ENCODE measurements at places on chromosomes 7 and 10.

- DNase-seq, result peak; percentile 64
These were observed 1.6 kb downstream of the HOXA13 start for GRCh38 chr7:27198138-27198841.

GRCh38 chr10:43863859-43864591 is 215.3 kb upstream of the ZNF32 start:
- no peak for DNase-seq

DNA sequence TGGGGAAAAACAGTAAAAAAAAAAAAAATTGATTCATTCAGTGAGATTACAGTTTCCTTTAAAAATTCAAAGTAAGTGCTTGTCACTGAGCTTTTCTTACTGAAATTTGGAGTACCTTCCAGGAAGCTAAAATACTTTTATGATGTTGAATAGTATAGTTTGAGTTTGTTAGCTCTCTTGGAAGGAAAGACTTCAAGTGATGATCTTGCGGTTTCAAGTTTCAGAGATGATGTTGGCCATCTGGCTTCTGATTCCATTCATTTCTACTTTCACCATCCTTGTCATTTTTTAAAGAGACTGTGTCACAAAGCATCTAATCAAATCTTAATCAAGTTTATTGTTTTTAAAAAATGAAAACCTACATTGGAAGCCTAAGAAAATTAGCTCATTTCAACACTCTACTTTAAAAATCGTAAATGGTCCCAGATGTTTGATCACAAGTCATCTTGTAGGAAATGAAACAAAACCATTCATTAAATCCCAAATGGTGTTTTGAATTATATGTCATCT is 4.9 kb upstream of the HERPUD2 start:
- no peak for DNase-seq

DNA sequence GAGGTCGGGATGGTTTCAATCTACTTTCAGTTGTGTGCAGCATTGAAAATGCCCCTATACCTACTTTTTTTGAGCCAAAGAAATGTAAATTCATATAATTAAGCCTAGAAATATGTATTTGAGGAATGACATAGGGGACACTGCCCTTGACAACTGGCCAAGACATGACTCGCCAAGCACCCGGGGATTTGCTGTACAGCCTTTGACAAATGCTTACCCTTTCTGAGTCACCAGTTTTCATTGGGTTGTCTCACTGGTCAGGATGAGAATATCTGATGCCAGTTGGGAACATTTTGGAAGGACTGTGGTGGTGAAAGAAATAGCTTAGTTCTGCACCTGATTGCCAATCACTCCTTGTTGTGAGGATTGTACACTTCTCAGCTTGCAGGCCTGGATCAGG is 166.8 kb upstream of the HABP2 start:
- DNase-seq, result peak; percentile 39

- no peak for DNase-seq
These were observed 64.9 kb downstream of the CTTNBP2 start for GRCh38 chr7:117808341-117808757.

- no peak for DNase-seq
These were observed 16.7 kb upstream of the CLIP2 start for GRCh38 chr7:74272305-74273038.

DNA sequence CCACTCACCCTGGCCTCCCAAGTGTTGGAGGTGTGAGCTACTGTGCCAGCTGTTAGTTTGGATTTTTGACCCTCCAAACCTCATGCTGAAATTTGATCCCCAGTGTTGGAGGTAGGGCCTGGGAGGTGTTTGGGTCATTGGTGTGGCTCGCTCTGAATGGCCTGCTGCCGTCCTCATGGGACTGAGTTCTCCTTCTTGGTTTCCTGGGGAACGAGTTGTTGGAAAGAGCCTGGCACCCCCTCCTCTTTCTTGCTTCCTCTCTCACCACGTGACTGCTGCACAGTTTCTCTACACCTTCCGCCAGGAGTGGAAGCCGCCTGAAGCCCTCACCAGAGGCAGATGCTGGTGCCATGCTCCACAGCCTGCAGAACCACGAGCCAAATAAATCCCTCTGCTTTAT is 253.5 kb downstream of the PHTF2 start:
- DNase-seq, result no peak

DNA sequence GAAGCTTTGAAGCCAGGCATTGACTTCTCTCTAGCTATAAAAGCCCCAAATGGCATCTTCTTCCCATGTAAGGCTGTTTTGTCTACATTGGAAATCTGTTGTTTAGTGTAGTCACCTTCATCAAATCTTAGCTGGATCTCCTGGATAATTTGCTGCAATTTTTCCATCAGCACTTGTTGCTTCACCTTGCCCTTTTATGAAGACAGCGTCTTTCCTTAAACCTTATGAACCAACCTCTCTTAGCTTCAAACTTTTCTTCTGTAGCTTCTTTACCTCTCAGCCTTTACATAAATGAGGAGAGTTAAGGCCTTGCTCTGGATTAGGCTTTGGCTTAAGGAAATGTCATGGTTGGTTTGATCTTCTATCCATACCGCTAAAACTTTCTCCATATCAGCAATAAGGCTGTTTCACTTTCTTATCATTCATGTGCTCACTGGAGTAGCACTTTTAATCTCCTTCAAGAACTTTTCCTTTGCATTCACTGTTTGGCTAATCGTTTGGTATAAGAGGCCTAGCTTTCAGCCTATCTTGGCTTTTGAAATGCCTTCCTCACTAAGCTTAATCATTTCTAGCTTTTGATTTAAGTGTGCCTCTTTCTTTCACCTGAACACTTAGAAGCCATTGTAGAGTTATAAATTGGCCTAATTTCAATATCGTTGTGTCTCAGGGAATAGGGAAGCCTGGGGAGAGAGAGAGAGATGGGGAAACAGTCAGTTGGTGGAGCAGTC is 803.2 kb downstream of the LRMDA start:
- no peak for DNase-seq

DNA sequence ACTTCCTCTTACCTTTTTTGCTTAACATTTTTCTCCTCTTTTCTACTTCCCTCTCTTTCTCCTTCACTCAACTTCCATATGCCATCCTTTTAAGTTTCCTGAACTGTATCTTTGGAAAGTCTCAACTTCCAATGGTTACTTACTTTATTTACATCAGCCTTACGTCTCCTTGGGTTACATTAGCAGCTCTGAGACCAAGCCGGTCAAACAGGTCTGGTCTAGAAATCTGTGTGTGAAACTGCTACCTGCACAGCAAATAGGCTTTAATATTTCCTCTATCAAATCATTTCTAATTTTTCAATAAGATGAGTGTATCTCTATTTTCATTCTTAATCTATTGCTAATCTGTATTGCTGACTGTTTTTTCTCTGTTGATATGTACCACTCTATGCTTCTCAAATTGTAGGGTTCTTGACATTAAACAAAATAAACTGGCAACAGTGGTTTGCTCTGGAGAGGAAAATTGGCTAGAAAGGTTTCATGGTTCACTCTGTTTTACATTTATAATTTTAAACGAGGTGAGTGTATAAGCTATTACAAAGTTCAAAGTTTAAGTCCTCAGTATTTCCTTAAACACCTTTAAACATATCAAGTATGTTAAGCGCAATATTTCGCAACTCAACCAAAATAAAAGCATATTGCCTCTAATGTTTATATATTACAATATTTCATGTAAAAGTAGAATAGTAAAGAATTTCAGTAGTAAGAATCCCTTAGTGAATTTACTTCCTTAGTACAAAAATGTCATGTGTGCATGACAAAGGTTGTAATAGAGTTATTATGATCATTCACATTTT is 3.6 kb upstream of the SEMA3C start:
- peak; percentile 84 for DNase-seq

DNA sequence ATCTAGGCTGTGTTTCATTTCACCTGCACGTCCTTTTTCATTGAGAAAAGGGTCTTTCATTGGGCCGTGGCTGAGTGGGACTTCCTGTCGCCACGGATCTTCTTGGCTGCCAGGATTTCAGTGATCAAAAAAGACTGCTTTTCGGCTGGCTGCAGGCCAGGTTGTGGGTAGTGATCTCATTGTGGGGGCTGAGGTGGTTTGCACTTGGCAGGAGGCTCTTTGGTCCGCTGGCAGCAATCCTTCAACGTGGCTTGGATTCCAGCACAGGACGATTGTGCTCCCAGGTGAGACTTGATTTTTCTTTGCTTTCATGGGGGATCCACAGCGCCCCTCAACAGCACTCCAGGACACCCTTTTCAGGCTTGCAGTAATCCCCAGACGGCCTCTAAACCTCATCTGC is 29.0 kb upstream of the ZNF273 start:
- DNase-seq, result no peak

DNA sequence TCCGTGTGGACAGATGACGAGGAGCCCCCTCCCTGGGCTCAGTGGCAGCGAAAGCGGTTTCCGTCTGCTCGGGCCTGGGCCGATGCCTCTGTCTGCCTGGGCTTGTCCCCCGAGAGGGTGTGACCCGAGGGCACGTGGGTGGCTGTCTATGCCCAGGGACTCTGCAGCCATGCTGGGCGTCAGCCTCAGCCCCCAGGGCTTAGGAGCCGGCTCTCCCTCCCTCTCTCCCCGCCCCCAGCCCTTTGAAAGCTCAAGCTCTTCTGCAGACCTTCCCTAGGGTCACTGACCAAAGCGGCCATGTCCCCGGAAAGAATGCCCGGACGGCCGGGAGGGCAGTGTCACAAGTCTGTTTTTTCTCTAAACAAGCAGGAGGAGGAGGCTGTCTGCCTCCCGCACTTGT is 7.1 kb downstream of the MICALL2 start:
- no peak for DNase-seq

DNA sequence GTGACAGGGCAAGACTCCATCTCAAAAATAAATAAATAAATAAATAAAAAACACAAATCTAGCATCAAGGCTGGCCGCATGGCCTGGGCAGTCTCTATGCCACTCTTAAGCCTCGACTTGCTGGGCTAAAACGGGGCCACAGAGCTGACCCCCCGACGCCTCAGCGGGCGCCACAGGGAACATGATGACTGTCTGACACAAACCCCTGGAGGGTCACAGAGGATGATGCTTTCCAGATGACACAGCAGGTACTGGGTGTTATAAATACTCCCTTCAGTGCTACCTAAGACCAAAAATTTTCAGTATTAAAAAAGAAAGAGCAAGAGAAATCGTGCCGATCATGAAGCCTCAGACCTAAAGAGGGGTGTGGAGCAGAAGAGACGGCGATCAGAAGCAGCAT is 176.8 kb downstream of the MAD1L1 start:
- DNase-seq, result no peak

- DNase-seq, result no peak
These were observed 972.0 kb upstream of the CELF2 start for GRCh38 chr10:10045765-10046028.

DNA sequence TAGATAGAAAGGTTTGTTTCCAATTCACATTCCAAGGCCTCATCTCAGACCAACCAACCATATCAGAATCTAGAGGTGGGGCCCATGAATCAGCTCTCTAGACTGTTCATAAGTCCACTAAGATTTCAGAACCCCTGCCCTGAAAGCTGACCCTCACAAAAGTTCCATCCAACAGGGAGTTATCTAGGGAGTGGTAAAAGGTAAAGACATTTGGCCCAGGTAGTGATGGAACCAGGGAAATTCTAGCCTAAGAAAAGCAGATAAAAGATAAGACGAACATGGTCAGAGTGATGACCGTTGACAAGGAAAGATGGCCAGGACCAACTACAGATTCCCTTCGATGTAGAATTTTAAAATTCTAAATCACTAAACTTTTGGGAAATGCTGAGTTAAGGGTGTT is 198.0 kb upstream of the NEBL start:
- no peak for DNase-seq

- peak; percentile 100 for DNase-seq
These were observed at the start of the genes AP4M1 and MCM7 for GRCh38 chr7:100101016-100101862. Gene AP4M1, plus strand, starts transcription at chr7:100101643. Its CDS starts 72 bp downstream, at chr7:100101715. Gene MCM7, minus strand, starts transcription at chr7:100101397. Its CDS starts 103 bp downstream, at chr7:100101294.

GRCh38 chr7:11193131-11193867 is 219.6 kb downstream of the PHF14 start:
- DNase-seq, result peak; percentile 81

GRCh38 chr7:28700790-28701203 is 257.3 kb downstream of the TRIL start:
- no peak for DNase-seq

GRCh38 chr7:138166681-138167080 is 90.4 kb downstream of the AKR1D1 start:
- DNase-seq, result no peak

DNA sequence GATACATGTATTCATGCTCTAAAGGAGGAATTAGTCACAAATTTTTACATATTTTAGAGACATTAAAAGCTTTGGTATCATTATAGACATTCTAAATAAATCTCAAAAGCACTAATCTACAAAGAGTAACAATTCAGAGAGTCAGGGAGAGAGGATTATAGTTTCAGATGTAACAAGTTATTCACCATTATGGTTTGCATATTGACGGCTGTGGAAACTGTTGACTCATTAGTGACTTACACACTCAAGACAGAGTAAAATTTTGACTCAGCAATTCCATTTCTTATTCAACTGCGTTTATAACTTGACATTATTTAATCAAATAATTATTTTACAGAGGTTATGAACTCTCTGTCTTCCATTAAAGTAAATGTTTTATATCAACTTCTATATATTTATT is 95.4 kb upstream of the SEMA3C start:
- no peak for DNase-seq

DNA sequence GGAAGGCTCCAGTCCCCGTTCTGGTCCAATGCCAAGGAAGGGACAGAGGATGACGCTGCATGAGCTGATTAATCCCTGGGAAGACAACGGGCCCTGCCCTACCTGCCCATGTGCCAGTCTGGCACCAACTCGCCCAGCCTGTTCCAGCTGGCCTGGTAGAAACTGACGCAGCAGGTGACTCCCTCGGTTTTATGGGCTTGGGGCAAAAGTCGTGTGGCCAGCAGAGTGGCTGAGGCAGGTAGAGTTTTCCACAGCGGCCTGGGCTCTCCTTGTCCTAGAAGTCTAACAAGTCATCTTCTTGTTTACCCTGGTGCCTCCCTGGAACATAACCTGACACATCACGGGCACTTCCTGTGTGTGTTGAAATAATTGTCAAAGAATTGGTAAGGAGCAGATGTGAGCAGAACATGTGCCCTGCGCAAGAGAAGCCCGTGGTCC is 20.4 kb upstream of the LMTK2 start:
- peak; percentile 74 for DNase-seq

DNA sequence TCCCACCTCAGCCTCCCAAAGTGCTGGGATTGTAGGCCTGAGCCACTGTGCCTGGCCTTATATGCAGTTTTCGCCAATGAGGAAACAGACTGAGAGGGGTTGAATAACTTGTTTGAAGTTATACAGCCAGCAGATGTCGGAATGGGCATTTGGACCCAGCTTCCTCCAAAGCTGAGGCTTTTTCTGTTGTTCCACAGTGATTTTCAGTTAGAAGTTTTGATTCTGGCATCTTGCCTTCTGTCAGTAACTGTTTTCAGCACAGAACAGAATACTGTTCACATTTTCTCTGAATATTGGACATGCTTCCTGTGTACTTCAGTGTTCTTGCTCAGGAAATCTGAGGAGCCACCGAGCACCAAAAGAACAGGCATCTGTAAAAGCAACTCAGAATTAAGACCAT is 287.2 kb downstream of the CAMK1D start:
- DNase-seq, result peak; percentile 12

- DNase-seq, result peak; percentile 68
These were observed 44.8 kb downstream of the MYOF start for GRCh38 chr10:93437086-93437945.

GRCh38 chr10:97333601-97334369 is 744 bp downstream of the FRAT2 start:
- peak; percentile 78 for DNase-seq

Data from DMS53 (cell line).